ENCODE measurements at places on chromosomes 4 and X.

DNA sequence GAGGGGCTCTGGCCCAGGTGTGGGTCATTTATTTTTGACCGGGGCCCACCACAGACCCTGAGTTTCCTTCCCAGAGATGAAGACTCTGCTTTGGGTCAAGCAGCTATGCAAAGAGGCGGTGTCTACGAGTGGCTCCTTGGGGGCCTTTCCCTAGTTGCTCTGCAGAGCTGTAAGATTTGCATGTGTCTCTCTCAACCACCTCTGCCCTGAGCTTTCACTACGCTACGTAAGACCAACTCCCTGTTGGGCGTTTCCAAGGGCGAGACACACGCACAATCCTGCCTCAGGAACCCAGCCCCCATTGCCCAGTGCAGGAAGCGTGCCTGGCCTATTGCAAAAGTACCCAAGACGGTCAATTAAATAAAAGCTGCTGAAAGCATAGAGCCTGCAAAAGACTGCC is 10.0 kb upstream of the ANOS1 start:
- no peak for DNase-seq

- DNase-seq: no peak
Measured at GRCh38 chr4:146299607-146300006, 85.3 kb downstream of the REELD1 start.

DNA sequence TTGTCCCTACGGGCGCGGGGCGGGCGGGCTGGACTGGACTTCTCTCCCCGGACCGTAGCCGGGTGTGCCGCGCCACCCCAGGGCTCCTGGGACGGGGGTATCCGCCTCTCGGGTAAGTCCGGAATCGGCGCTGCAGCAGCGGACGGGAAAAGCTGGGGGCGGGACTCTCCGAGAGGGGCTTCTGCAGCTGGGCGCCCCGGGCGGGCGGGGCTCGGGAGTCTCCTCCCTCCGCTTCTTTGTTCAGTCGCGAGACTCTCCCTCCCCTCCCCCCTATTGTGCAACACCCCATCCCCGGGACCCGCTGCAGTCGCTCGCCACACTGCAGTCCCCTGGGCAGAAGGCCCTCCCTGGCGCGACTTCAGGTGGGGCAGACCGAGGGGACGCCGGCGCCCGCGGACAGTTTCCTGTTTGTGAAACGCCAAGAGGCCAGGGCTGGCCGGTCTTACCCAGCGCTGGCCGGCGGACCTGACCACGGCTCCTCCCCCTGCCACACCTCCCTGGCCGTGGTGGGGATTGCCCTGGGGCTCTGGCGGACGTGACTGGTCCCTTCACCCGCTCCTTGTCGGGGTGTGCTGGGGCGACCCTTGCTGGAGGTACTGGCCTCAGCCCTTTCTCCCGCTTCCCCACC is 966 bp downstream of the CCNG2 start:
- DNase-seq: peak; percentile 91

DNA sequence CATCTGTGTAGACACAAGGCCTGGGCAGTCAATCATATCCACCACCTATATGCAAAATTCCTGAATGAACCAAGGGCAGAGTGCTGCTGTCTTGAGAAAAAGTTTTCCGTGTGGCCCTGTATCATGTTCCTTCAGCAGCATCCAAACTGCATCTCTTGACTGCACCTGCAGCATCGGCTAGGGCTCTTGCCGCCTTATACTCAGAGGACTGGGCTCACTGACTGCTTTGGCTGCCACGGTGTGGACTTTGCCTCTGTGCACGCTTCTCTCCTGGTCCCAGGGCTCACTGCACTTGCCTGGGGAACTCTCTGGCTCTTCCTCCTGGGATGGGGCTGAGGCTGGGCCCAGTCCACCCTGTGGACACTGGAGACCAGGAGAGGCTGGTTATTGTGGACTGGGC is 39.5 kb upstream of the STS start:
- no peak for DNase-seq
